ENCODE measurements at places on chromosomes 7 and 10.

DNA sequence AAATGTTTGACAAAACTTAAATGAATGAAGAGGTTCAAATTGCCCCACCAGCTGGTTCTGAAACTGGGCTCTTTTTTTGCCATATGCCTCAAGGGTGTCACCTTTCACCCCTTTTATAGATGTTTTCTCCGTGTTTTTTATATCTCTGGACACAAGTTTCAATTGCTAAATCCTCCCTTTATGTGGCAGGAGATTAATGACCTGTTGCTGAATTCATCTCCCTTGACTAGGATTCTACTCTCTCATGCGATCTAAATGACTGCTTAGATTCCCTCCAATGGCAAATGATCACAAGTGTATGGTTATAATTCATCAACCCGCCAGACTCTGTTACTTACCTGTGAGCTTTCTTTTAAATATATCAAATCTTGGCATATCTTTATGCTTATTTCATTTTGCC is 677.0 kb upstream of the POT1 start:
- no peak for DNase-seq

DNA sequence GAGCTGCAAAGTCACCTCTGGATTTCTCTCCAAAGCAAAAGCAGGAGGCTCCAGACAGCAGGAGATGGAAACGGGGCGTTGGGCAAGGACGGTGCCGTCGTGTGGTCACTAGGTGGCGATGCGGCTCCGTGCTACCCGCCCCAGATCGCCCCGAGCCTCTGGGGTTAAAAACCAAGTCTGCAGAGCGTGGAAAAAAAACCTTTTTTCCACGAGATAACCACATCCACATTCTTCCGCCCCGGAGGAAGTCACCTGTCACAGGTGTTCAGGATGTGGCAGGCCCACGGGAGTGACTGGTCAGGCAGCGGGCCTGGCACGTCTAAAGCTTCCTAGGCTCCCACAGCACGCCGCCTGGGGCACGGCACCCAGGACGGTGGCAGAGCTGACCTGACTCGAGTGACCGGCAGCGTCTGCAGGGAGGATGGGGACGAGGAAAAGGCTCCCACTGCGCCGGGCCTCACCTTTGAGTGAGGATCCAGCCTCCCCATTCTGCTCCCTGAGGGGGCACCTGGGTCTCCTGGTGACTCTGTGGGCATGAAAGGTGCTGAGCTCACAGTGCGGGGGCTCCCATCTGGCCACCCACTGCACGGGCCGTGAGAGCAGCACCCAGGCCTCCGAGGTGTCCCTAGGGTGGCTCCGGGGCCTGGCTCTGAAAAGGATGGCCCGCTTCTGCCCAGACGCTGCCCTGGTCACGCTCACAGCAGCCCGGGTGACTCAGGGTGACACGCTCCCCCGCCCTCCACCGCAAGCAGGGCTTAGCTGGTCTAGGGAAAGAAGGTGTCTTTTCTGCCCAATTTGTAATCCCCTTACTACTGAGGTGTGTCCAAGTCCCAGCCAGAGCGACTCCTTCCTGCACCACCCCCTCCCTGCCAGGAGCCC is 71.3 kb upstream of the TNRC18 start:
- DNase-seq: peak; percentile 76

GRCh38 chr7:143878884-143879283 is 23.1 kb downstream of the TCAF1 start:
- no peak for DNase-seq

DNA sequence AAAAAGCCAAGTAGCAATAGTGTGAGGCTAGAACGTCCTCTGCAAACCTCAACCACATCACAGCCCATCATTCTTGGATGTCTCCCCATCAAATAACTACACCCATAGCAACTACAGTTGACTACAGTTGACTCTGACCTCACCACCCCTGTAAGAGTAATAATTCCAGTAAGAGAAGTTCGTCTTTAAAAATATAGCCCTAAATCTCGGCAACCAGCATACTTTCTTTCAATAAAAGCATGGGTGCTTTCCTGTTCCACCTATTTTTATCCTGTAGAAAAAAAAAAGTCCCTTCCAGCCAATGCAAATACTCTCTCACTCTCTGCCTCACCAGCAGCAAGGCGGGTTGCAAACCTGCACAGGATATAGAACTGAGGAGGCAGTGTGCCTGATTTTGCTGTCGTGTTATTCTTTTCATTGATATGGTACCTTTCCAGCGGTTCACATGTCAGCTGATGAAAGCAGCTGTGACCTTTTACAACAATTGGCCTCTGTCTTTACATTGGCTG is 187.5 kb upstream of the NFE2L3 start:
- no peak for DNase-seq

DNA sequence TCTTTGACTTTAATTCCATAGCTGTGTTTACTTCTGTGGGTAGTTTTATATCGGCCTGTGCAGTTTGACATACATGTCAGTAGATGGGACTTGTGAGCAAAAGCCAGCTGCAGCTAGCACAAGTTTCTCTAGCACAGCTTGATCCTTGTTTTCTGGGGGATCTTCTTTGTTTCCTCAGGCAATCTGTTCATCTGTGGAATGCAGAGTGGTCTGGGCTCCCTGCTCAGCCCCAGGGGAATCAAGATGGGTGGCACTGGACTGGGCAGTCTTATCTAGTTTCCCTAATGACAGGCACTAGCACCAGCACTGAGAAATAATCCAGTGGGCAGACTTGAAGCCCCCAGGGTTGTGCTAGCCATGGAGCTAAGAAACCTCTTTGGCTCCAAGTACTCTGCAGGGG is 40.8 kb downstream of the CYP2C19 start:
- no peak for DNase-seq

- DNase-seq: no peak
Observed at GRCh38 chr10:127918572-127918971, 11.7 kb downstream of the PTPRE start.

DNA sequence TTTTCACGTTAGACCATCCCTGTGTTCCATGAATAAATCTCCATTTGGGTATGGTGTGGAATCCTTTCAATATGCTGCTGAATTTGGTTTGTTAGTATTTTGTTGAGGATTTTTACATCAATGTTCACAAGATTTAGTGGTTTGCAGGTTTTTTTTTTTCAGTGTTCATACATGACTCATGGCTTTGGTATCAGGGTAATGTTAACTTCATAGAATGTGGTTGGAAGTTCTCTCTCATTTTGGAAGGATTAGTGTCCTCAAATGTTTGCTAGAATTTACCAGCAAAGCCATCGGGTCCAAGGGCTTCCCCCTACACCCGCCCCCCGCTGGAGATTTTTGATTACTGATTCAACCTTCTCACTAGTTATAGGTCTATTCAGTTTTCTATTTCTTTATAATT is 398.0 kb downstream of the NXPH1 start:
- no peak for DNase-seq

DNA sequence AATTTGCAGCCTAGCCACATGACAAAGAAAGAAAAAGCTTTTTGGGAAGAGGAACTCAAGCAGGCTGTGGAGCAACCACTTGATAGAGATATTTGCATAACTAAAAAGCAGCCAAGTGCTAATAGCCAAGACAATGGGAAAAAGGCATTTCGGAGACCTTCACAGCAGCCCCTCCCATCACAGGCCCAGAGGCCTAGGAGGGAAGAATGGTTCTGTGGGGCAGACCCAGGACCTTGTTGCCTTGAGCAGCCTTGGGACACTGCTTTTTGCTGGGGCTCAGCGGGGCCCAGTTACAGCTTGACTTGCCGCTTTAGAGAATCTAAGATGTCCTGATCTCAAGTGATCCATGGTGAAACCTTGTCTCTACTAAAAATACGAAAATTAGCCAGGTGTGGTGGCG is 38.5 kb downstream of the FAM149B1 start:
- DNase-seq: no peak

- DNase-seq: no peak
Observed at GRCh38 chr10:89307269-89307577, 5.4 kb downstream of the IFIT2 start.

GRCh38 chr7:154623399-154623798 is 379.5 kb downstream of the PAXIP1 start:
- DNase-seq: no peak

GRCh38 chr7:2823130-2823529 is 21.0 kb downstream of the GNA12 start:
- no peak for DNase-seq

DNA sequence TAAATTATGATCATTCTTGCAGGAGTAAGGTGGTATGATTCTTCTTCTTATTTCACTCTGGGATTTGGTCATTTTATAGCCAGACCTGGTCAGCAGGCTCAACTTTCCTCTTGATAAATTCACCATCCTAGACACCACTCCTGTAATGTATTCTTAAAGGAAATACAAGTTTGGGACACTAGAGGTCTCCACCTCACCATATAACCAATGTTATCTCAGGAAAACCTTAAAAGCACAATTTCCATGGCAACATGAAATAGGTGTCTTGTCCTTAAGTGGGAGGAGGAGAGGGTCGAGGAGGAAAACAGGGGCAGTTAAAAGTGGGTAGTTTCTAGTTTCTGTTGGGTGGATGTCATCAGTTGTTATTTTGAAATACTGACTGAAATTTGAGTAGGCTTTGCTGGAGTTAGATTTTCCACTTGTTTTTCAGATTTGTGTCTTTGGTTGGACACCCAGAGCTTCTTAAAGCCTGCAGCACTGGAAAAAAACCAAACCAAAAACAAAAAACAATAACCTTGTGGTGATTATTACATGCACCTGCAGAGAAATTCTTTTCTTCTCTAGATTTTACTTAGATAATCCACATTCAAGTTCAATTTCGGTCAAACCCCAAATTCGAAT is 163.1 kb downstream of the PRKCQ start:
- no peak for DNase-seq

DNA sequence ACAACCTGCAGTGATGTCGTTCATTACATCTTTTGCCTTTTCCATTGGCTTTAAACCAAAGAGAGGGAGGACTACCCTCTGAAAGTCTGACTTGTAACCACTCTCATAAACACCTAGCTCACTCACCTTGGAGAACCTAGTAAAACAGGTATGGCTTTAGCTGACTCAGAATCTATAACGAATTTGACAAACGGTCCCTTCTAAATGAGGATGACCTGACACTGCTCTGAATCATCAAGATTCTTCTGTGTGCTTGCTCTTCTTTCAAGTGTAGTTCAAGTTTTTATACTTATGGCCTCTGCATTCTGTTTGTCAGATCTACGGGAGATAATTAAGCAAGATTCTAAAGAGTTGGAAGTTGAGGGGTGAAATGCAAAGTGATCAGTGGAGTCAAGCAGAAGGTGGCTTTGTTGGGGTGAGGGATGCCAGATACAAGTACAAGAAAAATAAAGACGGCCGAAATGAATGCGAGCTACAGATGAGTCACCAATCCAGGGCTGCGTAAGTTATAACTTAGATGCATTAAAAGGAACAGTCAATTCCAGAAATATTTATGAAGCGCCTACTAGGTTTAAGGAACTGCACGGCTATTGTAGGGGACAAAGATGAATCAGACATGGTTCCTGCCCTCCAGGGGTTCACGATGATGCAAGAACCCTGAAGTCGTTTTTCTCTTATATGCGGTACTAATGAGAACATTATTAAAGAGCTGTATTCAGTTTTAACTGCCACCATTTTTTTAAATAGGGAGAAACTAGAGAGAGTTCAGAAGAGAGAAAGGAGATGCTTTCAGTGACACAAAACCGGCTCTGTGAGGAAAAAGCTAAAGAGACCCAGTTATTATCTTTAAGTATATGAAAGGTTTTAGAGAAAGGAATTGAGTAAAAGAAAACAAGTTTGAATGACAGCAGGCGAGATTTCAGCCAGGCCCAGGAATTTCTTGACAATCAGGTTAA is 6.5 kb downstream of the HIPK2 start:
- DNase-seq: no peak

- no peak for DNase-seq
Observed at GRCh38 chr10:1847361-1847760, 110.0 kb upstream of the ADARB2 start.

GRCh38 chr10:132990684-132991545 is 48.5 kb upstream of the CFAP46 start:
- no peak for DNase-seq

GRCh38 chr7:155808549-155809331 is 3.5 kb downstream of the SHH start:
- no peak for DNase-seq

DNA sequence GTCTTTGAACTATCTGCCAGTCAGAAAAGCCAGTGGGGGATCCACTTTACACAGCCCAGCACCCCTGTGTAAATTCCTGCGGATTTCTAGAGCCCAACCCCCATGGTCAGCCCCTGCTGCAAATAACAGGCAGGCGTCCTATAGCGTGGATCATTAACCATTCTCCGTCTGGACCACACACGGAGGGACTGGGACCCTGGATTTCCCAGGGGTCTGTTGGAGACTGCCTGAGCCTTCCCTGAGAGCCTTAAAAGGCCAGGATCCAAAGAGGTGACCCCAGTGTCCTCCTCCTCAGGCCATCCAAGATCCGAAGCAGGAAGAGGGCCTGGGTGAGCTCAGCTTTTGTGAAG is 11.2 kb upstream of the GRID1 start:
- no peak for DNase-seq

DNA sequence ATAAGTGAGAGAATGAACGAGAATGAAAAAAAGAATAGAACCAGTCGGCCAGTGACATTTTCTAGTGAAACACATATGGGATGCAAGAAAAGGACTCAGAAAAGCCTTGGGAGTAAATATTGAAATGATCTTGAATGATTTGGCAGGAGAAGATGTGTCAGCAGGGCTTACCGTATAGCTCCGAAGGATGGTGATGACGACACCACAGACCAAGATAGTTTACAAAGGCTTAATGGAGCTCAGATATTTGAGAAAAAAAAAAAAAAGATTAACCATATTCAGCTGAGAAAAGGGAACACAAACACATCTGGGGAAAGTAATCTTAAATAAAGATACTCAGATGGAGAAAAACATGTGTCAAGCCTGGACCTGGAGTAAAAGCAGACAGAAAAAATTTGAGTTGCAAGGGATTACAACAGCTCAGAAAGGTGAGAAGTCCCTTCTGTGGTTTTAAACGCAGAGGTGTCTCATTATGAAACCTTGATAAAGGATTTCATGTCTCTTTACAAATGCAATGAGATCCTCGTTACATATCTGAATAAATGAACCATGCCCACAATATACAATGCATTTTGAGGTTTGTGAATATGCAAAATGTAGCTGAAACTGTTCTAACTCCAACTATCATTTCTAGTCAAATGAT is 36.0 kb downstream of the DNAJB9 start:
- no peak for DNase-seq

GRCh38 chr7:3138997-3139396 is 95.3 kb upstream of the CARD11 start:
- no peak for DNase-seq

- no peak for DNase-seq
Observed at GRCh38 chr7:151244196-151244840, 4.2 kb downstream of the SMARCD3 start.

- DNase-seq: no peak
Observed at GRCh38 chr10:51960494-51960895, 261.1 kb upstream of the CSTF2T start.

GRCh38 chr10:73774637-73775036 is 7.2 kb upstream of the CHCHD1 start:
- no peak for DNase-seq

- DNase-seq: no peak
Observed at GRCh38 chr7:133556553-133556952, 303.7 kb downstream of the EXOC4 start.

DNA sequence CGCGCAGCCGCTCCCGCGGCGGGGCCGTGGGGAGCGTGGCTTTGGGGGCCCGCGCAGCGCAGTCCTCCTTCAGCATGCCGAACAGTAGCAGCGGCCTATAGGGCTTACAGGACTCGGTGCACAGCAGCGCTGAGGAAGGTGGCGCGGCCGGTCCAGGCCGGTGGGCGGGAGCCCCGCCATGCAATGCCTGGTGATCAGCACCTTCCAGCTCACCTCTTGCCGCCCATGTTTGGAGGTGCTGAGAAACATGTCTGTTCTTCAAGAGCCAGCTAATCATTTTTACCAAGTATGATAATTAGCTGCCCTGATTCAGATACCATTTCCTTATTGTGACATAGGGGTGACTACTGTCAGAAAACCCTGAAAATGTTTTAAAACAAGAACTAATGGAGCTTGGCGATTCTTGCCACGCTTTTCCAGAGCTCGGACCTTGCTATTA is 33.5 kb upstream of the SFTPD start:
- no peak for DNase-seq

Measured in anterior cingulate cortex (tissue), 58 donors.